ENCODE measurements at places on chromosomes 6 and 20.

- DNase-seq, result no peak
These were observed 13.0 kb downstream of the UBE2J1 start for GRCh38 chr6:89339565-89339964.

DNA sequence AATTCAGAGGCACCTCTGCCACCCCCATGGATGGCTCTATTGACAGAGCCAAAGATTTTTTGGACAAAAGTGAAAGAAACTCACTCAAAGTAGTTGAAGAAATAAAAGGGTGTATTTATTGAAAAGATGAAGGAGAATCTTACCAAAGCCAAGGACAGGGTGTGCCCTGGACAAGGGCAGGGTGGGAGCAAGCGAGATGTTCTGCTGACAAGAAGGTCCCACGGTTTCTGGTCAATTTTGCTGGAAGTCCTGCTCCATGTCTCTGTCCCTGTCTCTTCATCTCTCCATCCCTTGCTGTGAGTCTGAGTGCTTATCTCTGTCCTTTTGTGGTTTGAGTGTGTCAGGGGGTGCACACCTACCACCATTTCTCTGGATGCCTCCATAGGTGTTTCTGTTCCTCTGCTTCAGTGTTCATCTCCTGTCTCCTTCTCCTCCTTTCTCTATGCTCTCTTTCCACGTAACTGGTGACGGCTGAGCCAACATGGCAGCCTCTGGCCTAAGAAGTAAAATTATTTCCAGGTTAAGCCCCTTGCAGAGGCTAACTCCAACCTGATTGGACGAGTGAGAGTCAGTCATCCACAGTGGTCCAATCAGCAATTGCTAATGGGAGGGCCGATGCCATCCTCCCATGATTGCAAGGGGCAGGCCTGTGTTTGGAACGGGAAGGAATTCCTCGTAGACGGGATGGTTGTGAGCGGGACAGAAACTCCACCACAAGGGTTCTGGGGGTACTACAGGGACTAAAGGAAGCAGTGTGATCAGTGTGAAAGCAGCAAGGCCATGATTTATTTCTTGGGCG lies 502.1 kb upstream of the CDH4 start:
- no peak for DNase-seq

- DNase-seq, result no peak
These were observed 166.2 kb downstream of the EPM2A start for GRCh38 chr6:145569140-145569539.

- no peak for DNase-seq
These were observed 25.0 kb downstream of the ULBP1 start for GRCh38 chr6:149988550-149989346.

- no peak for DNase-seq
These were observed 138.4 kb downstream of the PLCB4 start for GRCh38 chr20:9207253-9207652.

GRCh38 chr20:10487142-10488136 lies 52.3 kb downstream of the SLX4IP start:
- no peak for DNase-seq

GRCh38 chr6:137240168-137240567 lies 21.0 kb upstream of the IFNGR1 start:
- DNase-seq, result no peak

DNA sequence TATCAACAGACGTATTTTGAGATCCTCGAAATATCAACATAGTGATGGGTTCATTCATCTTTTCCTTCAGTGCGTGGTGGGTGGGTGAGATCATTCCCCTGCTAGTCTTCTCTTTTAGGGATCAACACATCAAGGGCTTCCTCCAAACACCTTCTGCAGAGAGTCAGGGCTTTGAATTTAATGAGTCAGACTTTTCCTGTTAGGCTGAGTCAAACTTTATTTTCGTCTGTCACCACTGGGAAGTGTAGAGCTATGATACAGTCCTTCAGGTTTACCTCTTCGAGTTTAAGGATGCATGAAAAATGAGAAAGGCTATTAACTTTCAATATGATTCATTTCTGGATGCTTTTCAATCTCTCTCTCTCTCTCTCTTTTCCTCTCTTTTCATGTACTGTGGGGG lies 189.1 kb downstream of the BMP2 start:
- no peak for DNase-seq

- DNase-seq, result no peak
These were observed 330.9 kb upstream of the CDH4 start for GRCh38 chr20:60921022-60921622.

- no peak for DNase-seq
These were observed 2.0 kb downstream of the FGD2 start for GRCh38 chr6:37007340-37008043.

DNA sequence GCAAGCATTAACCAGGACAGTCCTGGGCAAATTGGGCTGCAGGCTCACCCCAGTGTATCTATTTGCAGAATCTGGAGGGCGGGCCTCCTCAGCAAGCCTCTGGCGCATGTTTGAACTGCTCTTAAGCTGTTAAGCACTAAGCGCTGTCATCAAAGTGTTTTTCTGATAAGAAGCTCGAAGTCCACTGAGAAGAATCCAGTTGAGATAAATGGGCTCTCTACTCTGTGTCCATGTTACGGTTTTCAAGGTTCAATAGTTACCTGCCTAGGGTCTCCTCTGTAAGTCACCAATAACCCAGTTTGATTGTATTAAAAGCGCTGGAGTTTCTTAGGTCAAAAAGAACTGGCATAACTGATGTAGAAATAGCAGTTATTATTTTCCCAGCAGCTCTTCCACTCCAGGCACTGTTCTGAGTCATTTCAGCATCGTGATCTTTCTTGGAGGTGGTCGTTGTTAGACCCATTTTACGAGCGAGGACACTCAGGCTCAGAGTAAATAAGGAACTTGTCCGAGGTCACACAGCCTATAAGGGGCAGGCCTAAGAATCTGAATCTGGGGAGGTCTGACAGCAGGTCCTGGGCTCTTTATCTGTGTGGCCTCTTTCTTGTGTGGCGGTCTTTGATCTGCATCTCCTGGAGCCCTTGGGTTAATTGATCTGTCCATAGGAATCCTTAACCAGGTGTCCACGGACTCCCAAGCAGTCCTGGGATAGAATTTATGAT lies 207.4 kb upstream of the ZNF217 start:
- DNase-seq, result no peak

GRCh38 chr6:13679996-13680395 lies 31.6 kb downstream of the RANBP9 start:
- DNase-seq, result no peak

GRCh38 chr20:665276-665675 lies 10.3 kb downstream of the SCRT2 start:
- DNase-seq, result no peak

- no peak for DNase-seq
These were observed 194.5 kb upstream of the CDYL start for GRCh38 chr6:4581468-4582385.

- no peak for DNase-seq
These were observed 72.8 kb upstream of the SPTLC3 start for GRCh38 chr20:12936020-12936419.

- no peak for DNase-seq
These were observed 174.3 kb downstream of the CDH4 start for GRCh38 chr20:61426352-61426751.

- no peak for DNase-seq
These were observed 124.5 kb upstream of the TENT5A start for GRCh38 chr6:81876971-81877370.

- no peak for DNase-seq
These were observed 13.9 kb downstream of the ZC3H12D start for GRCh38 chr6:149470948-149471347.

DNA sequence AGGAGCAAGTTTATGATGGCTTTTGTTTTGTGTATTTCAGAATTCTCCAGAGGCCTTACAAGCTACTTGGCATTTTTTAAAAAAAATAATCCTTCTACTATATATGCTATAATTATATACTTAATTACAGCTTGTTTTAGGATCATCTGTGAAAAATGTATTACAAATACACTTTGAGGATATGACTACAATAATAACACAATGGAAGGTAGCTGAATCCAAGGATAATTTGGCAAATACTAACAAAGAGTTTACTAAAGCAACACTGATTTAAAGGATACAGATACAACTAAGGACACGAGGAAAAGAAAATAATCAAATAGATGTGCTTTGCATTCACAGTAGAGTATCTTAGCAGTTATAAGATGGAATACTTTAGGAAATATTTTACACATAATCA lies 381.9 kb upstream of the CITED2 start:
- DNase-seq, result no peak

DNA sequence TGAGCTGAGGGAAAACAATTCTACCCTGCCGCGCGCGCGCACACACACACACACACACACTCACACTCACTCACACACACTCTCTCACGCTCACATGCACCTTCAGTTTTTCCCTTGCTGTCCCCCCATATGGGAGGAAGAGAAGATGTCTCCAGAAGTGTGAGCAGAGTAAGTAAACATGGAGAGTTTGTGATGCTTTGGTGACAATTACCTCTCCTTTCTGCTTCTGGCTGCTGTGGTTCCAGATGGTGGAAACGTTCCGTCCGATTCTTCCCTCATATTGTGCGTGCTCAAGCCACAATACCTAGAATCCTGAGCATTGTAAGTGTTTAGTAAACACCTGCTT lies 86.7 kb downstream of the LINC00237 start:
- no peak for DNase-seq

GRCh38 chr6:90131614-90132423 lies 164.8 kb downstream of the BACH2 start:
- DNase-seq, result no peak

GRCh38 chr6:124203812-124204167 lies 400.1 kb downstream of the NKAIN2 start:
- DNase-seq, result no peak

DNA sequence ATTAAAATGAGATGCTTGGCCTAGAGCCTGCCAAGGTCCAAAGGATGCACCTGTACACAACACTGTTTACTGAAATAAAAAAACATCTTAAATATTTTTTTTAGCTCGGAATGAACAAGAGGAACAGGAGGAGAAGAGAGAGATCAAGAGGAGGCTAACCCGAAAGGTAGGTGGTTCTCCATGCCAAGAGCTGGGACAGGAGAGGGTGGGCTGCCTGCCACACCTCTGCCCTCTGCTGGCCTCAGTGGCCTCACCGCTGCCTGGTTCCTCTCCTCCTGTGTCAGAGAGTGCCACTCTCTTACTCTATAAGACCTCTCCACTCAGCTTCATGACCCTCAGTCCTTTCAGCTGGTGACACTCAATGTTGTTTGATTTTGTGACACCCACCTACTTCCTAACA lies 50.2 kb downstream of the TBC1D7 start:
- no peak for DNase-seq

DNA sequence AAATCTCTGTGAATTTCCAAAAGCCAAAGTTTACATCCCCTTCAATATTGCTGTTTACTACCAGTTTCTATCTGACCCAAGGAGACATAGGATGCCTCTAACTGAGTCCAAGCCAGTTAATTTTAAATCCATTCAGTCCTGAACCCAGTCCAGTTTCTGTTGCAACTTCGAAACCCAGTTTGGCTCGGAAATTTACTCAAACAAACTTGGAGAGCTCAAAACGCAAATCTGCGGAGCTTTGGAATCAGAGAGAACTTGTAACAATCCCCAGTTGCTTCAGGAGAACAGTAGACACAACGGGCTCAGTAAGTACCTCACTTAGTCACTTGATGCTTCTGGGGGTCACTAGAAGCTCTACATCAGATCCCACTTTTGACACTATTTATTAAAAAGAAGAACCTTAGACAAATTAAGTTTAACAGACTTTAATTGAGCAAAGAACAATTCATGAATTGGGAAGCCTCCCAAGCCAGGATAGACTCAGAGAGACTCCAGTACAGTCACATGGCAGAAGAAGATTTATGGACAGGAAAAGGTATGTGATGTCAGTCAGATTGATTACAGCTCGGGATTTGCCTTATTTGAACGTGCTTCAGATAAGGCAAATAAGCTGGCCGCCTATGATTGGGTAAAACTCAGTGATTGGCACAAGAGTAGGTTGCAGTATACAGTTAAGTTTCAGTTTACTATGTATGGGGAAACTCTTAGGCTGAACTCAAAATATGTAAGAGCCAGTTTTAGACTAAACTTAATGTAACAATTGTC lies 118.0 kb downstream of the RFPL4B start:
- no peak for DNase-seq

- no peak for DNase-seq
These were observed 203.6 kb upstream of the TBX18 start for GRCh38 chr6:84967965-84968364.

- no peak for DNase-seq
These were observed 84.0 kb upstream of the SALL4 start for GRCh38 chr20:51886341-51886740.

DNA sequence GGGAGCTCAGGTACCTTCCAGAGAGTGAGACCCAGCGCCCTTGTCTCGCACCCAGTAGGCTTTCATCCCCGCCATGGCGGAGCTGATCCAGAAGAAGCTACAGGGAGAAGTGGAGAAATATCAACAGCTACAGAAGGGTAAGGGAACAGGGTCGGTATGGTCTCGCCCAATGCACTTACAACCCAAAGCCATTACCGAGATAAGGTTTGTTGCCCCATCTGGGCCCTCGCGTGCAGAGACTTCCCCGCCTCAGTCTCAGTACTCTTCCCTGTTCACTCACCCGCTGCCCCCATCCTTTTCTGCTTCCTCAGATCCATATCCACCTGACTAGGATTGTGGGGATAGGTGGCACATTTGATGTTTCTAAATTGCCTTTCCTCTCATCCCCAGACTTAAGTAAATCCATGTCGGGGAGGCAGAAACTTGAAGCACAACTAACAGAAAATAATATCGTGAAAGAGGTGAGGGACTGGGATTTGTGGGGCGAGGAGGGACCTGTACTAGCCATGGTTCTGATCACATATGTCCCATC lies 449 bp downstream of the PFDN6 start:
- no peak for DNase-seq

- no peak for DNase-seq
These were observed 182.3 kb upstream of the PRSS16 start for GRCh38 chr6:27065183-27065582.

GRCh38 chr6:113447088-113447831 lies 409.9 kb upstream of the MARCKS start:
- no peak for DNase-seq

GRCh38 chr20:58700823-58701222 lies 8.2 kb downstream of the NPEPL1 start:
- DNase-seq, result no peak

DNA sequence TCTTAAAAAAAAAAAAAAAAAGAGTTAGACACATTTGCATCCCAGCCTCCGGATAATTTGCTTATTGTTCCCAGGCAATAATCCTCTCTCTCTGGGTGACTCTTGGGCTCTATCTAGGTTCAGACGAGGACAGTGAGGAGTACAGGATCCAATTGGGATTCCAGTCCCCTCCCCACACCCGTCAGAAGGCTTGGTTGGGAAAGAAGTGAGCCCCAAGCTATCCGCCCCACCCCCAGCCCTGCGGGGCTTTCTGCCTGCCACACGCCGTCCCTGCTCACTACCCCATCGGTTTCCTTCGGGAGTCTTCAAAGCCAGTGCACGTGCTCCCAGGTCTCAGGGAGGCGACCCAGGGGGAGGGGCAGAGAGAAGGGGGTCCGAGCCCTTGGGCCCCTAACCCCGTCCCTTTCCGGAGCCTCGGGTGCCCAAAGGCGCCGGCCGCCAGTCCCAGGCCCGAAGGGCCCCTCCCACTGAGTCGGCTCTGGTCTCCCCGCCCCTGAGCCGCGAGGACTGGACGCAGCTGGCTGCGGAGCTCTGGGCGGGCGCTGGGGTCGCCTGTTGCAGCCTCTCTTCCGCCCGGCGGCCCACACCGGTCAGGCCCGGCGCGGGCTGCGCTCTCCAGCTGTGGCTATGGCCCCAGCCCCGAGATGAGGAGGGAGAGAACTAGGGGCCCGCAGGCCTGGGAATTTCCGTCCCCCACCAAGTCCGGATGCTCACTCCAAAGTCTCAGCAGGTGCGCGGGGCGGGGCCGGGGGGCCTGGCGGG lies 2.5 kb downstream of the MYMX start:
- no peak for DNase-seq

GRCh38 chr6:2038092-2038491 lies 207.3 kb downstream of the GMDS start:
- no peak for DNase-seq

GRCh38 chr6:113385020-113385431 lies 472.1 kb upstream of the MARCKS start:
- DNase-seq, result no peak

All from stimulated activated CD4-positive, alpha-beta T cell treated with anti-CD3 and anti-CD28 coated beads, Interleukin-15, amount 100 ng/mL, for 48 hours (primary cell).